ENCODE measurements at places on chromosomes 16 and 17. TPM values are rescaled to one million over a fixed set of nuclear protein-coding genes. Genes with fewer than 3 reads are reported as not detected.

Gene CHST4
- not detected for total RNA-seq

Gene KRT36
- total RNA-seq: not detected

Gene NFE2L1
- total RNA-seq: 95.2 TPM

Gene MT1A
- total RNA-seq: not detected

Gene KRTAP4-3
- total RNA-seq: not detected

Gene RPTOR
- 35.4 TPM for total RNA-seq

Gene NACA2
- total RNA-seq: not detected

Gene SLC52A1
- total RNA-seq: 0.19 TPM

Gene TP53TG3
- total RNA-seq: not detected

Gene SMIM36
- not detected for total RNA-seq

Gene GUCY2D
- total RNA-seq: not detected

Gene TSPAN10
- total RNA-seq: 0.12 TPM

Gene C16orf89
- not detected for total RNA-seq

Gene GNGT2
- total RNA-seq: 40.3 TPM

All from activated naive CD4-positive, alpha-beta T cell treated with anti-CD3 and anti-CD28 coated beads for 36 hours (primary cell).